ENCODE measurements at places on chromosomes 11 and 22.

- no peak for DNase-seq
Measured at GRCh38 chr11:359181-359714, 10.1 kb upstream of the B4GALNT4 start.

DNA sequence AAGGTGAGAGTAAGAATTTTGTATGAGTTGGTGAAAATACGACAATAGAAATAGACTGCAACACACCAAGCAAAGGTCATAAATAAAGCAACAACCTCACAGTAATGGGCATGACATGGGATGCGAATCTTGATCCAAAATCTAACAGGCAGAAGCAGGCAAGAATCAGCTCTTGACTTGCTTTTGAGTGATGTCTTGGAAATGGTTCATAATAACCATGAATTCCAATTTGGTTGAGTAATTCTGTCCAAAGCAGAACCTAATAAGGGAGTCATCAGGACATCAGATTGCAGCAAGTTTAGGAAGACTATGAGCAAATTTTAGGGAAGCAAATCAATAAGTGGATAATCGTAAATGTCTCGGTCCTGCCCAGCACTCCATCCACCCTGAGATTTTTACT lies 224.0 kb upstream of the ISX start:
- DNase-seq = no peak

GRCh38 chr11:123681030-123681429 lies 26.6 kb upstream of the SCN3B start:
- DNase-seq = no peak

DNA sequence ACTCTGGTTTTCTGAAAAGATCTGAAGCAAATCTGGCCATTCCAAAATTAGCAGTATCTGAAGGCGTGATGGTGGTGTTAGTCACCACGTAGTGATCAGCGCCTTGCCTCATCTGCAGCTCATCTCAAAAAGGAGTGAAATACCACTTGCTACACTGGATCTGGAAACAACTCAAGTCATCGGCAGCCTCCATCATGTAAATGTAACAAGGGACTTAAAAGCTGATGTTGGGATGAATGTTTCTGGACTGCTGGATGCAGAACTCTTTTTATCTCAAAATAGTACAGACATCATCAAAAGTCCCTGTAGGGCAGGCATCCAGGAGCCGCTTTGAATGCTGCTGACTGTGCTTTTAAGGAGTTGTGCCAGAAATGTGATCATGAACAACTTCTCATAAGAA lies 14.1 kb upstream of the APLP2 start:
- no peak for DNase-seq

DNA sequence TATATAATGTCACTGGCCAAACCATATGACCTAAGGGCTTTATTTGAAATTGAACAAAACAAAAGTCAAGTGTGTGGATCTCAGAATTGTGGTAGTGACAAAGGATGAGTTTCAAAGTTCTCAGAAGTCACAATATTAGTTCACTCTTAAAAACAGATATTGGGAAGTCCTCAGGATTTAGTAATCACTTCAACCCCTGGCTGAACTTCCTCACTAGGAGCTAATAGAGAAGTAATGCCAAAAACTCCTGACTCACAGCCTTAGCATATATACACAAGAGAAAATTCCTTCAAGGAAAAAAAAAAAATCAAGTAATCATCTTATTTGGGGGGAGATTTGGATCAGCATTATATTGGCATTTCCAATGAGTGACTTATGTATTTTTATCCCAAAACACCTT lies 75.6 kb upstream of the APOA1 start:
- DNase-seq = no peak

GRCh38 chr11:70913715-70914231 lies 338.6 kb downstream of the SHANK2 start:
- no peak for DNase-seq

GRCh38 chr22:16834971-16835370 lies 9.8 kb upstream of the XKR3 start:
- DNase-seq = no peak

GRCh38 chr11:102914238-102915043 lies 39.7 kb upstream of the MMP12 start:
- no peak for DNase-seq

- DNase-seq = no peak
Measured at GRCh38 chr11:84522331-84522730, 1104.8 kb downstream of the DLG2 start.

DNA sequence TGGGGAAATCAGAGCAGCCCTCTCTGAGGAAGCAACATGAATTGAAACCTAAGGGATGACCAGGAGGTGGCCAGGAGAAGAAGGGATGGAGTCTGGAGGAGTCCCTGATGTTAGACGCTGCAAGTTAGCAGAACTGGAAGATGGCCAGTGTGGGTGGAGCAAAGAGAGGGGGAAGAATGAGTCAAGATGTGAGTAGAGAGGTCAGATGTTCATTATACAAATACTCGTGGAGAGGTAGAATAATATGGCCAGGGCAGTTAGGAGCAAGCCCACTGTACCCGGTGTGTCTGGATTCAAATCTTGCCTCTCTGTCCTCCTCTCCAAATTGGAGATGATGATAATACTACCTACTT lies 242.0 kb downstream of the TENM4 start:
- no peak for DNase-seq

DNA sequence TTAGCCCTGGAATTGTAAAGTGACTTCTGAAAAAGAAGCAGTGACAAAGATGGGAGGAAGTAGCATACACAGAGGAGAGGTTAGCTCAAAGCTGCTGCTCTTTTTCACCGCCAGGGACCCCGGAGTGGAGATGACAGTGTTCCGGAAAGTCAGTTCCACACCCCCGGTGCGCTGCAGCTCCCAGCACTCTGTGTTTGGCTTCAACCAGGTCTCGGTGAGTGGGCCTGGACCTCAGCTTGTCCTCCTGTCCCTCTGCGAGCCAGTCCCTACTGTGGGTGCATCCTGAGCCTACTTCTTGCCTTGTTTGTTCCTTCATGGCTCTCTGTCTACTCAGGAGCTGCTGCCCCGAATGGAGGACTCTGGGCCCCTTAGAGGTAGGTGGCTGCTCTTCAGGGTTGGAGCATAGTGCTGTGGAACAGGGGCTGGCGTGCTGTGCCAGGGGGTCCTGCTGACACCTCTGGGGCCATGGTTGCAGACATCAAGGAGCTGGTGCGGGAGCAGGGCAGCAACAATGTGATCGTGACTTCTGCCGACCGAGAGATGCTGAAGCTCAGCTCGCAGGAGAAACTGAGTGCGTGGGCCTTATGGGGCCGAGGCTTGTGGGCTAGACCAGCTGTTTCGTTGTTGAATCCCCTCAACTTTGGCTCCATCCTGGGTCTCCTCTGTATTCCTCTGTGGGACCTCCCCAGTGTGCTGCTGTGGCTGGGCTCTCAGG lies 1.7 kb downstream of the PCNX3 start:
- DNase-seq = no peak

- DNase-seq = no peak
Measured at GRCh38 chr11:37442576-37442975, 844.5 kb upstream of the RAG2 start.

DNA sequence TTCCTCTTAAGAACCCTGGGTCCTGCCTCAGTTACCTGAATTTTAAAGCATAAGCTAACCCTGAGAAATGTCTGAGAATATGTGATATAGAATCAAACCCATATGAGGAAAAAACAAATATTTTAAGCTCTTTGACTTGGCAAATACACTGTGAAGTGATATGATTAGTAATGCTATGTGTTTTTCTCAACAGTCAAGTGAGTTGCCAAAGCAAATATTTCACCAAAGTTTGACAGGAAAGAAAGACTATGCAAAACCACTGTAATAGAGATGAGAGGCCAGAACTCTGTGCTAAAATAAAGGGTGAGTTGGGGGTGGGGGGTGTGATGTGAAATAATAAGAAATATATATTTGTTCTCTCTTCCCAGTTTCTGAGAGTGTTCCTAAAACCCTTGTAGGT lies 613.5 kb upstream of the CCDC179 start:
- DNase-seq = no peak

DNA sequence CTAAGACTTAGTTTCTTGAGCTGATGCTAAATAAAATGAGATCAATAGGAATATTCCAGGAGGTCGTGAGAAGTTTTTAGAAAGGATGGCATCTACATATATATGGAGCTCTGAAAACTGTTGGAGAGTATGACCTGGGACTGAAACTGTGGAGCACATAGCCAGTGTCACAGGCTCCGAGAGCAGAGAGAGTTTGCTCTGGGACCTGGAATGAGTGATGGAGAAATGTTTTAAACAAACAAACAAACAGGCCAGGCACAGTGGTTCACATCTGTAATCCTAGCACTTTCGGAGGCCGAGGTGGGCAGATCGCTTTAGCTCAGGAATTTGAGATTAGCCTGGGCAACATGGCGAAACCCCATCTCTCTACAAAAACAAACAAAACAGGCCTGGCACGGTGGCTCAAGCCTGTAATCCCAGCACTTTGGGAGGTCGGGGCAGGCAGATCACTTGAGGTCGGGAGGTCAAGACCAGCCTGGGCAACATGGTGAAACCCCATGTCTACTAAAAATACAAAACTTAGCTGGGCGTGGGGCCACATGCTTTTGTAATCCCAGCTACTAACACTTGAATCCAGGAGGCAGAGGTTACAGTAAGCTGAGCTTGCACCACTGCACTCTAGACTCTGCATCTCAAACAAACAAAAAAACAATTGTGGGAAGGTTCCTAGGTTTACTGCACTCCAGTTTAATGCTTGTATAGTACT lies 67.1 kb downstream of the SLC35F2 start:
- DNase-seq = no peak

DNA sequence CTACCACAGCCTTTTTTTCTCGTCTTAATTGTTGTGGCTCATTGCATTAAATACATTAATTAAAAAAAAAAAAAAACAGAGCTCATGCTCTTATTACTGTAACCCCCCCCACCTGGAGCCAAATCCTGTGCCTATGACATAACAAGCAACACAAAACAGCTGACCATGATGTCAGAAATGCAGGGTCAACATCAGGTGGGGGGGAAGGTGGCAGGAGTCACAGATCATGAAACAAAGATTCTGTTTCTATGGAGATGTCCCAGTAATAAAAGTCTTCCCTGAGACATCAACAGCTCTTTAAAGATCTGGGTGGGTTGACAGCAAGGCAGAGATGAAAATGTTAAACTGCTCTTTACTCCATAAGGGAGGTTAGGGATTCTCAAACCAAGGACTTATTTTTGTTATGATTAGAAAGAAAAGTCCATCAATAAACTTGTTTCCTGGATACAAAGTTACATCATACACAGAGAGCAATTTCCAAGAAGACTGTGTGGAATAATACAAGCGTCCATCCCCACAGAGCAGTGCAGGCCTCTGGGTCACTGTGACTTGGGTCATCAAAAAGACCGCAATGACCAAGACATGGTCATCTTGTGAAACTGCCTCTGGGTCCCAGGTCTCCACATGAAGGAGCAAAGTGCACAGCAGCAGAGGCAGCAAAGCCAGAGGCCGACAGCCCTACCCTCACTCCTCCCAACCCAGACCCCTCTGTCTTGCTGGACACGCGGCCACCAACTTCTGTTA lies 42.7 kb upstream of the CYP2D6 start:
- no peak for DNase-seq

- no peak for DNase-seq
Measured at GRCh38 chr11:85823816-85824215, 12.9 kb upstream of the SYTL2 start.

DNA sequence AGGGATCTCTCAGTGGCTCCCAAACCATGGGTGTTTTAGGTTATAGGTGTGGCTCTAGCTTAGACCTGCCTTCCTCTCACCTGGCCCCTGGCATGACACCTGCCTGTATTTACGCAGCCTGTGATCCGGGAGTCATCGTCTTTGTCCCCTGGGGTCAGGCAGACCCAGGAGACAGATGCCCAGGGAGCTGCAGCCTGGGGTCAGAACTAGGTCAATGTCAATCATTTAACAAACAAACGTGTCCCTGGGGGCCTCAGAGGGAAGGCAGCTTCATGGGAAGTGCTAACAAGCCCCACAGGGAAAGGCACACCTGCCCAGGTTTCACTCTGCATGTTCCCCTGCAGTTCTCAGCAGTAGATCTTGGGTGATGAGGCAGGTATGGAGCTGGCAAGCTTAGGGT lies 12.0 kb downstream of the BACE1-AS start:
- no peak for DNase-seq

GRCh38 chr11:22192642-22193347 lies at the start of gene ANO5:
Gene ANO5 (plus strand): TSS chr11:22193085. CDS start chr11:22193493, 408 bp downstream.
- DNase-seq = peak; percentile 37

GRCh38 chr11:118216621-118217481 lies 8.0 kb downstream of the JAML start:
- no peak for DNase-seq

- no peak for DNase-seq
Measured at GRCh38 chr22:38191055-38191454, 9.4 kb upstream of the PLA2G6 start.
